ENCODE measurements at places on chromosomes 5 and 9. TPM values are rescaled to one million over a fixed set of nuclear protein-coding genes. Genes with fewer than 3 reads are reported as not detected.

DNA sequence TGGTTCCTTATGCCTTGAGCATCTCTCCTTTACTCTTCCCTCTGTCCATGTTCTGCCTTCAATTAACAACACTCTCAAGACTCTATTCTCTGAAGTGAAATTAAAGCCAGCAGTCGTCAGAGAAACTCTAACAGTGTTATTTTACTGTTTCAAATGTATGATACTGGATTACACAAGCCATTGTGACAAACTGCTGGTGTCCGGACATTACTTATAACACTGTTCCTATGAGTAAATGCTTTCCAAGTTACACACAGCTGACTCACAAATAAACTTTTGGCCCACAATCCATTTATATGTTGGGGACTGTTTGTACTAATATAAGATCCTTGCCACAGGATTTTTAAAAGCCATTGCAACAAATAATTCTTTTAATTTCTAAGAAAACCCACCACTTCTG is 63.2 kb upstream of the GHR start:
- DNase-seq: no peak
- H3K27me3 ChIP-seq: no peaks in the 10 kb centered on the region
- no peak overlapping the region for H3K27ac ChIP-seq
- no peak overlapping the region for H3K4me3 ChIP-seq
- H3K36me3 ChIP-seq: no peaks in the 10 kb centered on the region
- H3K4me1 ChIP-seq: no peaks in the 10 kb centered on the region

- H3K27me3 ChIP-seq: no peaks in the 10 kb centered on the region
- no peak for DNase-seq
- no peak overlapping the region for H3K4me3 ChIP-seq
- H3K4me1 ChIP-seq: no peaks in the 10 kb centered on the region
These were observed 57.5 kb upstream of the PAPPA start for GRCh38 chr9:116096046-116096445.

GRCh38 chr9:125652233-125652594 is 54.8 kb downstream of the MAPKAP1 start:
- H3K36me3 ChIP-seq: no peaks in the 10 kb centered on the region
- H3K27ac ChIP-seq: no peak overlapping the region
- DNase-seq: no peak
- no peaks in the 10 kb centered on the region for H3K27me3 ChIP-seq
- no peak overlapping the region for H3K4me3 ChIP-seq

DNA sequence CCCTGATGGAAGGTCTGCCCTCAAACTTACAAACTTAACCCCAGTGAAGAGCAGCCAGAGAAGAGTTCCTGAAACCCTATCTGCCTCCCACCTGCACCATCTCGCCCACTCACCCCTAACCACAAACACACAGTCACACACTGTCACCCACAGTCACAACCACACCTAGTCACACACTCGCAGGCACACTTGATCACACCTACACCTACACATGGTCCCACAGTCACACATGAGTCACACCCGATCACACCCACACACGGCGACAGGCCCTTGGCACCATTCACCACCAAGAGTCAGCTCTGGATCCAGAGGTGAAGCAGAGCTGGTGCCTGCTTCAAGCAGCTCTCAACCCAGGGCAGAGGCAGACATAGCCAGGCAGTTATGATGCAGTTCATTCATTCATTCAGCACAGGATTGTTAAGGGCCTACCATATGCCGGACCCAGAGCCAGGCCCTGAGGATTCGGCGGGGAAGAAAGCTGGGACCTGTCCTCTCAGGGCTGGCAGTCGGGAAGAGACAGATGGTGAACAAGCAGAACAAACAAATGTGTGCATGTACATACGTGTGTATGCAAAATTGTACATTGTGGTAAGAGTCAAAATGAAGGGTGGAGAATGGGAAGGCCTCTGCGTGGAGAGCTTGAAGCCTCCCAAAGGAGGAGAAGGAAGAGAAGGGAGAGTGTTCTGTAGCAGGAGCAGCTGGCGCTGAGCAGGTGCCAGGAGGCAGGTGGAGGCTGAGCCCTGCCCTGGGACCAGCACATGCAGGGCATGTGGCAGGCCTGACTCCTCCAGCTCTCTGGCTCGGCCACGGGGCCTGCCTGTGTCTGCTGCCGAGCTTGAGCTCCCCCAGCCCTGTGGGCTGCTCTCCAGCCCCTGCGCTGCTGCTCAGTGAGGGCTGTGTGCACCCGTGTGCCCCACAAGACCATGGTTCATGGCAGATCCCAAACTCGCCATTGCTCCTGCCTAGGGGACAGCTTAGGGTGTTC is 6.4 kb downstream of the TSPAN17 start:
- no peaks in the 10 kb centered on the region for H3K4me1 ChIP-seq
- no peaks in the 10 kb centered on the region for H3K36me3 ChIP-seq
- no peak overlapping the region for H3K27ac ChIP-seq
- no peaks in the 10 kb centered on the region for H3K27me3 ChIP-seq
- H3K4me3 ChIP-seq: no peak overlapping the region

DNA sequence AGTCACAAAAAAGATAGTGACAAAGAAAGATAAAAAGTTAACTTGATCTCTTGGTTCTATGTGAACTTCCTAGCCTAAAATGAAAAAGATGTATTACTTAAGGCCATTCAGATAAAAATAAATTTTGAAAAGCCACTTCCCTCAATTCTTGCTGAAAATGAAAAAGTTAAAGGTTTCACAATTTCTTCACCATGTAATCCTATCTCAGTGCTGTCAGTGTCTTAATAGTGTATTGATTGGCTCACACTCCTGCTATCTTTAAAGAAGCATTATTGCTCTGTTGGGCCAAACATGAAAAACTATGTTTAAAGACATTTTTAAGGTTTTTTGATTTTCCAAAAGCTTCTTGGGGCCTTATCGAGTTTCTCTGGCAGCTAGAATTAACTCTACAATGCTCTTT is 18.1 kb upstream of the EGFLAM start:
- H3K4me3 ChIP-seq: no peak overlapping the region
- H3K4me1 ChIP-seq: no peaks in the 10 kb centered on the region
- H3K27me3 ChIP-seq: no peaks in the 10 kb centered on the region
- DNase-seq: no peak

GRCh38 chr5:69522035-69522434 is 29.4 kb downstream of the OCLN start:
- peaks cover 6% of the 10 kb centered on the region for H3K36me3 ChIP-seq
- no peaks in the 10 kb centered on the region for H3K27me3 ChIP-seq
- H3K4me1 ChIP-seq: no peaks in the 10 kb centered on the region
- no peak overlapping the region for H3K4me3 ChIP-seq
- no peak overlapping the region for H3K27ac ChIP-seq
- DNase-seq: no peak

Gene PKD2L2
- total RNA-seq: not detected

Gene FBP2
- not detected for total RNA-seq

Gene FOXD4
- not detected for total RNA-seq

DNA sequence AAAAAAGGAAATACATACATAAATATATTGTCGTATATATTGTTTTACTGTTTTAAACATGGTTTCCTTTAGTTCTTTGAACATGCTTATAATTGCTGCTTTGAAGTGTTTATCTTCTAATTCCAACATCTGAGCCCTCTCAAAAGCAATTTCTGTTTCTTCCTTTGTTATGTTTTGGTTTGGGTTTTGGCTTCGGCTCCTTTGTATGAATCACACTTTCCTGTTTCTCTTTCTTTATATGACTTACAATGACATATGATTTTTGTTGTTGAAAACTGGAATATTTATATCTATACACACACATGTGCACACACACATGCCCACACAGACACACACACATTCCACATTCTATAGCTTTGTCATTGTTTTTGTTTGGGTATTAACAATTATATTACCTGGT is 1206.7 kb downstream of the CDH12 start:
- H3K27me3 ChIP-seq: no peaks in the 10 kb centered on the region
- H3K4me1 ChIP-seq: no peaks in the 10 kb centered on the region
- H3K27ac ChIP-seq: no peak overlapping the region
- no peak overlapping the region for H3K4me3 ChIP-seq
- H3K36me3 ChIP-seq: no peaks in the 10 kb centered on the region

Gene FOXD4L4
- 0.18 TPM for total RNA-seq

DNA sequence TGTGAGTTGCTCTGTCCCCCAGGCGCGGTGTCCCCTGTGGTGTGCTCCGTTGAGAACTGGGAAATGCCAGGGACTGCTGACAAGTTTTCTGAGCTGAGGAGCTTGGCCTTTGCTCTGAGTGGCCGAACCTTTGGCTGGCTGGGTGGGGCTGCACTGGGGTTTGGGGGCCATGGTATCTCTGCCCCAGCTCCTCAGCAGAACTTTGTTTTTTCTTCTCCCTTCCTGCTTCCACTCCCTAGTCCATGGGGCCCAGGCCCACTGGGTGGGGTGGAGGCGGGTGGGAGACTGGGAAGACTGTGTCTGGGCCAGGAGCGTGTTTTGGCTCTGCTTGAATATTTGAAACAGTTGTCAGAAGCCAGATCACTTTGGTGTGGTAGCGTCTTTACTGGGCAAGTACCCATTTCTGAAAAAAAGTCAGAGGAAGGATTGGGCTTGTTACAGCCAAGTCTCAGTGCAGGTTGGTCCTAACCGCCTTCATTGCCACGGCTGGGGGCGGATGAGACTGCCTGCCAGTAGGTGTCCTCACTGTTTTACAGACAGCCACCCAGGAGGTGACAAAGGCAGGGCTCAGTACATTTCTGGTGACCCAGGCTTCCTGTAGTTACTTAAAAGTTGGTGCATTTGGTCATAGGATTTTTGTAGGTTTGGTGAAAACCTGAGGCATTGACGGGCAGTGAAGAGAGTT is 92.7 kb downstream of the DAB2IP start:
- peak; percentile 75 for DNase-seq
- no peaks in the 10 kb centered on the region for H3K27me3 ChIP-seq
- H3K36me3 ChIP-seq: no peaks in the 10 kb centered on the region
- H3K4me3 ChIP-seq: peak overlapping the region; percentile 69

Gene CDX1
- total RNA-seq: not detected

GRCh38 chr5:10752451-10752850 is 8.6 kb downstream of the DAP start:
- no peak for DNase-seq
- peaks cover 25% of the 10 kb centered on the region for H3K4me1 ChIP-seq
- no peaks in the 10 kb centered on the region for H3K27me3 ChIP-seq
- peaks cover 4% of the 10 kb centered on the region for H3K36me3 ChIP-seq
- H3K27ac ChIP-seq: no peak overlapping the region

Gene TRIM23
- 6.7 TPM for total RNA-seq

Gene ACOT12
- total RNA-seq: 115 TPM

DNA sequence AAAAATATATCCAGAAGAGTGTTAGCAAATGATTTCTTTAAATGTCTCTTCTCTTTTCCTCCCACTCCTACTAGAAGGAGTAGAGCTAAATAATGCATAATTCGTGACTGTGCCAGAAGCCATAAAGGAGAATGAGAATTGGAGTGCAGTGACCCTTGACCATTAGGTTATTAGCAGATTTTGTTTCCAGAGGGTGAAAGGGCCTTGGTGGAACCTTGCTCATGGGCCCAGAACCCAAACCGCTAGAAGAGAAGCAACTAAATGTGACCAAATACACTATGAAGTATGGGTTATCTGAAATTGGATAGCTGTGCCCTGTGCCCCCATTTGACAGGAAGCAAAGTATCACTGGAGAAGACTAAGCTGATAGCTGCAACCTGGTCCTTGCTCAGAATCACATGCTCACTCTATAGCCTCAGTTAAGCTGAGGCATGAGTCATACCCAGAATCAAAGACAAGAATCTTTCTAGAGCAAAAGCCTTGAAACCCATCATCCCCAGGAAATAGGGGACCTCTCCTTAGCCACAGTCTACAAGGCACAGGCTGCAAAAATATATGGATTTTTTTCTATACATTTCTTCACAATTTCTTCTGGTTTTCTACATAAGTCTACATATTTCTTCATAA is 36.3 kb downstream of the CAPSL start:
- DNase-seq: no peak
- H3K27me3 ChIP-seq: no peaks in the 10 kb centered on the region
- no peaks in the 10 kb centered on the region for H3K4me1 ChIP-seq
- no peaks in the 10 kb centered on the region for H3K36me3 ChIP-seq
- H3K4me3 ChIP-seq: no peak overlapping the region
- no peak overlapping the region for H3K27ac ChIP-seq

GRCh38 chr5:10521466-10522223 is 42.2 kb upstream of the ANKRD33B start:
- no peak overlapping the region for H3K27ac ChIP-seq
- H3K4me3 ChIP-seq: no peak overlapping the region
- H3K4me1 ChIP-seq: no peaks in the 10 kb centered on the region
- DNase-seq: no peak
- H3K36me3 ChIP-seq: no peaks in the 10 kb centered on the region

GRCh38 chr5:174147551-174147950 is 102.0 kb downstream of the NSG2 start:
- H3K27me3 ChIP-seq: no peaks in the 10 kb centered on the region
- no peaks in the 10 kb centered on the region for H3K4me1 ChIP-seq
- no peak for DNase-seq
- no peak overlapping the region for H3K27ac ChIP-seq
- no peak overlapping the region for H3K4me3 ChIP-seq

- H3K27me3 ChIP-seq: no peaks in the 10 kb centered on the region
- peak within 1 kb of the TSS; percentile 99 for H3K27ac ChIP-seq
- H3K4me3 ChIP-seq: peak within 1 kb of the TSS; percentile 94
- H3K36me3 ChIP-seq: no peaks in the 10 kb centered on the region
- H3K4me1 ChIP-seq: peaks cover 44% of the 10 kb centered on the region
- peak; percentile 97 for DNase-seq
These were observed at the start of gene ASS1 for GRCh38 chr9:130444565-130445221. Gene ASS1 (plus strand): TSS chr9:130444961. CDS start chr9:130452229, 7,268 bp downstream.

DNA sequence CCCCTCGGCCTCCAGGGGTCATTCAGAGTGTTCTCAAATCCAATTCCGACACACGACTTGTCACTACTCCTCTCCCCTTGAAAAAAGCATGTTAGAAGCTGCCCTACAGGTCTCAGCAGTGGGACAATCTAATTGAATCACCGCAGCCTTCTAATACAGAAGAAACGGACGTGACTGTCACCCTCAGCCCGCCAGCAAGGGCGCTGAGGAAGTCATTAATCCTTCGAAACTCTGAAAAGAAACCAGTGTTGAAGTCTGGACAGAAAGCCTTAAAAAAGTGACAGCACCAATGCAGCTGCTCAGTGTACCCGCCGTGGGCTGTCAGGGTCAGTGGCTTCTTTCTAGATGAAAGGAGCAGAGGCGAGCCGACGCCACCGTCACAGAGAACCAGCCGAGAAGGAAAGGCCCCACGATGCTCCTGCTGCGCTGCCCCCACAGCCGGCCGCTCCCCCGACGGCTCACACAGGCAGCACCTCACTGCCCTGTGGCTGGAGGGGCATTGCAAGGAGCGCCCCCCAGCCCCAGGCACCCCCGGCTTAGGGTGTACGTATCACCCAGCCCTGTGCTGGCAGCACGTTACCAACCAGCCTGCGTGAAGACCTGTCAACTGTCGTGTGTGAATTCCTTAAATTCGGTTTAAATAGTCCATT is 5.7 kb downstream of the BRD3OS start:
- peaks cover 47% of the 10 kb centered on the region for H3K36me3 ChIP-seq
- H3K27me3 ChIP-seq: no peaks in the 10 kb centered on the region
- peak; percentile 49 for DNase-seq
- peaks cover 28% of the 10 kb centered on the region for H3K4me1 ChIP-seq
- H3K4me3 ChIP-seq: no peak overlapping the region

Gene PCDHB9
- 0.51 TPM for total RNA-seq

- no peaks in the 10 kb centered on the region for H3K4me1 ChIP-seq
- H3K36me3 ChIP-seq: no peaks in the 10 kb centered on the region
- peak overlapping the region; percentile 49 for H3K4me3 ChIP-seq
- H3K27me3 ChIP-seq: peaks cover 9% of the 10 kb centered on the region
- H3K27ac ChIP-seq: peak overlapping the region; percentile 5
These were observed 752 bp downstream of the CCNJL start for GRCh38 chr5:160311491-160312133.

Gene PTGES
- total RNA-seq: not detected

Gene SLC22A5
- total RNA-seq: 6.7 TPM

GRCh38 chr5:963673-964531 is 44.7 kb upstream of the NKD2 start:
- H3K4me1 ChIP-seq: no peaks in the 10 kb centered on the region
- H3K36me3 ChIP-seq: no peaks in the 10 kb centered on the region
- H3K27me3 ChIP-seq: no peaks in the 10 kb centered on the region
